ENCODE measurements at places on chromosomes 4 and X.

DNA sequence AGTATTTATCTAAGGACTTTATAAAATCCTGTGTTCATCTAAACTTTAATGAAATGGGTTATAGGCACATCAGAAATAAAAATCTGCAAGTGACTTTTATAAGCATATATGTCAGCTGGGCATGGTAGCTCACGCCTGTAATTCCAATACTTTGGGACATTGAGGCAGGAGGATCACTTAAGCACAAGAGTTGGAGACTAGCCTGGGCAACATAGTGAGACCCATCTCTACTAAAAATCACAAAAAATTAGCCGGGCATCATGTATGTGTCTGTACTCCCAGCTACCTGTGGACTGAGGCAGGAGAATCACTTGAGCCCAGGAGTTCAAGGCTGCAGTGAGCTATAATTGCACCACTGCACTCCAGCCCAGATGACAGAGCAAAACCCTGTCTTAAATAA is 20.9 kb downstream of the TBC1D9 start:
- no peak for DNase-seq

- DNase-seq = no peak
These were observed 61.2 kb upstream of the CAMK2D start for GRCh38 chr4:113822555-113823290.

DNA sequence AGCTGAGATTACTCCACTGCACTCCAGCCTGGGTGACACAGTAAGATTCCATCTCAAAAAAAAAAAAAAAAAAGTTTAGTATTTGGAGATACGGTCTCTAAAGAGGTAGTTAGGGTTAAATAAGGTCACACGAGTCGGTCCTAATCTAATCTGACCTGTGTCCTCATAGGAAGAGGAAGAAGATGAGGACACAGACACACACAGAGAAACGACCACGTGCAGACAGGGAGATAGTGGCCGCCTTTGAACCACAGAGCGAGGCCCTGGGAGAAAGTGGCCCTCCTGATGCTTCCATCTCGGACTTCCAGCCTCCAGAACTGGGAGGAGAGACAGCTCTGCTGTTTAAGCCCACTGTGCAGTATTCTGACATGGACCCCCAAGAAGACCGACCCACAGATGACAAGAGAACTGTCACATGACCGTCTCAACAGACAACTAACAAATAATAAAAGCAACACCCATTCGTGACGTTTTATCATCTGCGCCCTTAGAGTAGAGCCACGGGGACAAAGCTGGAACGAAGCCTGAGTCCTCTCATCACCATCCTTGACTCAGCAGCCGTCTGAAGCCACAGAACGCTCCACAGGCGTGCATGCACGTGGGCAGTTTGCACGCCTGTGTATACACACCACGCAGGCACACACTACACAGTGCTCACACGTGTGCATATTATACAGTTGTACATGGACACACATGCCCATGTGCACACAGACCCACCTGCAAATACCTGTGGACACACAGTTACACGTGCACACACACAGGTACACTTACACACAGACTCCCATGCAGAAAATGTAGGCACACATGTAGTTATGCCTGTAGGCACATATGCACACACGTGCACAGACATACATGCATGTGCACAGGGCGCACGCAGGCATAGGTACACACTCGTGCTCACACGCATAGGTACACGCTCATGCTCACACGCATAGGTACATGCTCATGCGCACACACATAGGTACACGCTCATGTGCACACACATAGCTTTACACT is 51.7 kb downstream of the FAM53A start:
- DNase-seq = no peak

GRCh38 chr4:1171311-1172227 is 814 bp downstream of the SPON2 start:
- DNase-seq = peak; percentile 25

DNA sequence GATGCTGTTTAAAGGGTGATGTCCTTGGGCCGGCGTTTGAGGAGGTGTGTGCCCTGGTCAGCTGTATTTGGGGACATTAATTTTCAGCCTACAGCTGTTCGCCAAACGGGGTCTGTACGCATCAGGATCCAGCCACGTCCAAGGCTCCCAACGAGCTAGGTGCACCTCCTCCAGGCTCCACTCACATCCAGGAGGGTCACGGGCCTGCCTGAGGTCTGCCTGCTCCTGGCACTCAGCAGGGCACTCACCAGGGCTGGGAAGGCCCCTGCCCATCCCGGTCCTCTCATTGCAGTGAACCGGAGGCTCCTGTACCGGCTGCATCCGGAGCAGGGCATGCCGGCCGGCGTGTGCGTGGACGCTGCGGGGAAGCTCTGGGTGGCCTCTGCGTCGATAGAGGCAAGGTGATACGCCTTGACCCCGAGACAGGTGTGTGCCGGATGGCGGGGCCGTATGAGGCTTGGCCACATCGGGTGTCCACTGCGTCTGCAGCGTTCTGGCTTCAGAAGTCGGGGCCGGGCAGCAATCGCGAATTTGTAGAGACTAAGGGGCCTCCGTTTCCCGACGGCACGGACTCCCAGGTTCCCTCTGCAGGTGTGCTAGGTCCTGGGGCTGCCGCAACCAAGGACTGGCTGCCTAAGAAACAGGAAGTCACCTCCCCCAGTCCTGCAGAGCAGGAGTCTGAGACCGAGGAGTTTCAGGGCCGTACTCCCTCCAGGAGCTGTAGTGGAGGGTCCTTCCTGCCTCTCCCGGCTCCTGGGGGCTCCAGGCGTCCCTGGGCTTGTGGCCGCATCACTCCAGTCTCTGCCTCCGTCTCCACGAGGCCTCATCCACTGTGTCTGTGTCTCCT is 27.5 kb upstream of the PLCXD1 start:
- DNase-seq = no peak

GRCh38 chr4:120561648-120562047 is 360.9 kb downstream of the PRDM5 start:
- DNase-seq = no peak

GRCh38 chr4:176271749-176272148 is 2.7 kb upstream of the ASB5 start:
- DNase-seq = no peak

All from stimulated activated CD4-positive, alpha-beta T cell treated with anti-CD3 and anti-CD28 coated beads, Interleukin-2, amount 100 ng/mL, for 48 hours (primary cell).